ENCODE measurements at places on chromosomes 7 and 10.
A peak's percentile ranks its signal among the peaks of the same experiment; 100 is the strongest.

GRCh38 chr10:5461914-5462840, 37.2 kb downstream of the CALML5 start:
- no peak for DNase-seq

DNA sequence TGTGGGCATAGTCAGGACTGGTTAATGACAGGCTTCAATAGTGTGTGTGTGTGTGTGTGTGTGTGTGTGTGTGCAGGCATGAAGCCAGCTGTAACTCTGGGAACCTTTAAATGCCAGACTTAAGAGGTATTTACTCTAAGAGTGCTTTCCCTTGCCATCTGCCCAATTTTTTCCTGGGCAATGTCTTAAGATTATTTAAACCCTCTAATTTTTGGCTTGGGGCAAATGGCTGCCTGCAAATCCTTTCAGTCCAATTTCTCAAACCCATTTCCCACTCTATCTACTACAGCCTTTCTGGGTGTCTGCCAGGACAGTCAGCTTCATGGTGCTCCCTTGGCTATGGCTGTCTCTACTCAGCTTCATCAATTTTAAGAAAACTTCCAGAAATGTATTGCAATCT, 62.6 kb upstream of the C1GALT1 start:
- DNase-seq: no peak

- no peak for DNase-seq
These were observed 342.9 kb downstream of the AUTS2 start for GRCh38 chr7:69941077-69941651.

GRCh38 chr7:30445770-30446169, 32.8 kb downstream of the NOD1 start:
- DNase-seq: peak; percentile 62

DNA sequence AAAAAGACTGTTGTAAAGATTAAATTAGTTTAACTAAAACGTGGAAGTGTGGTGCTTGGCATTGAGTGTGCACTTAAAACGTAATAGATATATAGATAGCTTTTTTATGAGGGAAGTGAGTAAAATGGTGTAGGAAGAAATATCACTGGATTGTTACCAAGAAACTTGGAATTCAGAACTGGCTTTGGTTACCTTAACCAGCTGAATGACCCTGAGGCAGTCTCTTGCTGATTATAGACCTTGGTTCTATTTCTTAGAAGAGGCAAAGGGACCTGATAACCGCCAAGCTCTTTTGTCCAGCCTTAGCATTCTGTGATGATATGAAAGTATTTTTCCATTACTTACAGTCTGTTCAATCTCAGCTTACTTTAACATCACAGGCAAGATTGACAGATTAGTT, 3.8 kb downstream of the REEP3 start:
- no peak for DNase-seq

DNA sequence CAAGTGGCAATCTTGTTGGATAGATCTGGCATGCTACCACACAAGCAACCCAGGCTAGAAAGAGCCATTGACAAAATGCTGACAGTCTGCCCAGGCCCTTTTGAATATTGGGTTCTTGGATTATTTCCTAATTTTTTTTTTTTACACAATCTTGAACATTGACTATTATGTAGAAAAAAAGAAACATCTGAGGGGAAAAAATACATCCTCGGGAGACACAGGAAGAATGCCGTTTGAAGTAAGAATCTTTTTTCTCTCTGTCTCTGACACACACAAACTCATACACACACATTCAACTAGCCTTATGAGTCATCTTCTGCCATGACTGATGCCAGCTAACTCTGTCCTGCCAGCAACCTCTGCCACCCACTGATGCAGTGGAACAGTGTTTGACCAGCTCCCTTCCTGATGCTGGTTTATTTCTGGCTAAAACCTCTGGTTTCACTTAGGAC, 47.2 kb downstream of the SORBS1 start:
- no peak for DNase-seq

GRCh38 chr7:86207740-86208139, 436.0 kb upstream of the GRM3 start:
- no peak for DNase-seq

DNA sequence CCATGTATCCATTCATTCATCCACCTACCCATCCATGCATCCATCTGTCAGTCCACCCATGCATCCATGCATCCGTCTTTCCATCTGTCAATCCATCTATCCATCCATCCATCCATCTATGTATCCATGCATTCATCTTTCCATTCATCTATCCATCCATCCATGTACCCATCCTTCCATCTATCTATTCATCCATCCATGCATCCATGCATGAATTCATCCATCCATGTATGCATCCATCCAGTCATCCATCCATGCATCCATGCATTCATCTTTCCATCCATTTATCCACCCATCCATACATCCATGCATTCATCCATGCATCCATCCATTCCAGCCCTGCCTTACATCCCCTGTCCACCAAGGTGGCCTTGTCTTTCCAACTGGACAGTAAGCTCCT, 45.7 kb downstream of the SORCS3 start:
- no peak for DNase-seq

DNA sequence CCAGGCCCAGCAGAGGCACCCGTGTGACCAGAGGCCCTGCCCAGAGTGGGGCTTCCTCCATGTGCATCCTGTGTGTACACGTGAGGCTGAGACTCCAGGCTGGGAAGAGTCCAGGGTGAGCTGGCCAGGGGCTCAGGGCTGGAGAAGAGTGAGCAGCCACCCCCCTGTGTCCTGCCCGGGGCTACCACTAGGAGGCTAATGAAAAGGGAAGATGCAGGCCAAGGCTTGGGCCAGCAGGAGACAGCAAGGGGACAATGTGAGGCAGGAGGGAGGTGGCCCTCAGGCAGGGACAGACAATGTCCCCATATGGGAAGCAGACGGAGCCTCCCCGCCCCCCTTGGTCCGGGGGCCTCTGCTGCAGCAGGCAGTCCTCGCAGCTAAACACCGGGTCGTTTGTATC, 102.0 kb downstream of the HIF1AN start:
- no peak for DNase-seq

Measured in stimulated activated CD8-positive, alpha-beta memory T cell treated with anti-CD3 and anti-CD28 coated beads, Interleukin-7, amount 100 ng/mL, for 48 hours (primary cell).